ENCODE measurements at places on chromosomes 4 and X.
A peak's percentile ranks its signal among the peaks of the same experiment; 100 is the strongest.

DNA sequence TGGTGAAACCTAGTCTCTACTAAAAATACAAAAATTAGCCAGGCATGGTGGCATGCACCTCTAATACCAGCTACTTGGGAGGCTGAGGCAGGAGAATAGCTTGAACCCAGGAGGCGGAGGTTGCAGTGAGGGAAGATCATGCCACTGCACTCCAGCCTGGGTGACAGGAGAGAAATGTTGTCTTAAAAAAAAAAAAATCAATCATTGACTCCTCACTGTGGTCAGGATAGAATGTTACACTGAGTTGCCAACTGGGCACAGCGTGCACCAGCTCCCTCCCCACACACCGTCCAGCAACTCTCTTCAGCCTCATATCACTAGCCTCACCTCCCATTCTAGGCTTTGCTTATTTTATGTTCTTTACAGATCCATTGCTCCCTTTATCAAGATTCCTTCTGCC, 79.5 kb downstream of the CHRNA9 start:
- no peak for DNase-seq

DNA sequence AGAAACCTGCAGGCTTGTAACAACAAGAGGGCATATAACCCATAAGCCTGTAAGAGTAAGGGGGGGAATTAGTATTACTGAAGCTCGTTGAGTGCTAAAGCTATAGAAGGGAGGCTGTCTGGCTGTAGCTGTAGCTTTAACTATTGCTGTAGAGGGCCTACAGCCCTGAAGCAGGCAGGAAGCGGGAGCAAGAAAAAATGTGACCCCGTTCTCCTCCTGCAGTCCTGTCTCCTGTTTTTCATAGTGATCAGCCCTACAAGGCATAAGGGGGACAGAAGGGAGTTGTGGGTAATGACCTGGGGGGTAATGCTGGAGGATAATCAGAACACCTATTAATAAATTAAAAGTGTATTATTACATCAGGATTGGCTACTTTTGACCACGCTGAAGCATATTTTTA, 206.9 kb upstream of the MAB21L2 start:
- no peak for DNase-seq

- no peak for DNase-seq
These were observed 200.9 kb upstream of the FSTL5 start for GRCh38 chr4:162364651-162365050.

GRCh38 chr4:110008540-110008939, 95.9 kb downstream of the EGF start:
- no peak for DNase-seq

GRCh38 chrX:124679199-124679598, 332.8 kb downstream of the SH2D1A start:
- no peak for DNase-seq

DNA sequence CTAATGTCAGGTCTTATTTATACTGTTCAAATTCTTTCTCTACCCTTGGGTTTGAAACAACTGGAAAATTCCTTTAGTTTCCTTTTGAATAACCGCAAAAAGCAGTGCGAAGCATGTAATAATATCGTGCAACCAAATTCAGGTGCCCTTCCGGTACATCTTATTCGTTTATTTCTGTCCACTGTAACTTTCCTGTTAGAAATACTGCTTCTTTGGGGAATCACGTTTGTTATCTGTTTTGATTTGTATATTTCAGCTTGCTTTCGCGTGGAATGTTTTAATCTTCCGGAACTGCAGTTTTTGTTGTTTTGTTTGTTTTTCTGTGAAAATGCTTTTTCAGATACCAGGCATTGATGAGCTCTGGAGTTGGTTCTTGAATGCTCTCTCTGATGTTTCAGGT, 85.7 kb upstream of the HPRT1 start:
- DNase-seq = no peak

- DNase-seq = no peak
These were observed 186.7 kb downstream of the TENM3 start for GRCh38 chr4:182429896-182430295.

DNA sequence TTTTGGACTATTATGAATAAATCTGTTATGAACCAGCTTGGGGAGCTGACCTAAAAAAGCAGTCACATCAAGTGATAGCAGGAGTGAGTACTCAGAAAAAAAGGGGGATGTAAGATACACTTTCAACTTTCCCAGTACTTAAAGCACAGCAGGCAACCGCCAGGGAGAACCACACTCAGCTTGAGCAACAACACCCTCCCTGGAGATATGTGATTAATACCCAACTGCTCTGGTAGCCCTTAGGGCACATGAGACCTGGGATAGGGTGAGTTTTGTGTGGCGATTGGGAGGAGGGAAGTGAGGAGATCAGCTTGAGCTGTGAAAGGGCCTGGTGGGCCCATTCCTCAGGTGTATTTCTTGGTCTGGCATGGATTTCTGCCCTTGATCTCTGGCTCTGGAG, 220.3 kb upstream of the SFRP2 start:
- DNase-seq = no peak

- no peak for DNase-seq
These were observed 149.2 kb upstream of the RAI2 start for GRCh38 chrX:18010253-18010652.

DNA sequence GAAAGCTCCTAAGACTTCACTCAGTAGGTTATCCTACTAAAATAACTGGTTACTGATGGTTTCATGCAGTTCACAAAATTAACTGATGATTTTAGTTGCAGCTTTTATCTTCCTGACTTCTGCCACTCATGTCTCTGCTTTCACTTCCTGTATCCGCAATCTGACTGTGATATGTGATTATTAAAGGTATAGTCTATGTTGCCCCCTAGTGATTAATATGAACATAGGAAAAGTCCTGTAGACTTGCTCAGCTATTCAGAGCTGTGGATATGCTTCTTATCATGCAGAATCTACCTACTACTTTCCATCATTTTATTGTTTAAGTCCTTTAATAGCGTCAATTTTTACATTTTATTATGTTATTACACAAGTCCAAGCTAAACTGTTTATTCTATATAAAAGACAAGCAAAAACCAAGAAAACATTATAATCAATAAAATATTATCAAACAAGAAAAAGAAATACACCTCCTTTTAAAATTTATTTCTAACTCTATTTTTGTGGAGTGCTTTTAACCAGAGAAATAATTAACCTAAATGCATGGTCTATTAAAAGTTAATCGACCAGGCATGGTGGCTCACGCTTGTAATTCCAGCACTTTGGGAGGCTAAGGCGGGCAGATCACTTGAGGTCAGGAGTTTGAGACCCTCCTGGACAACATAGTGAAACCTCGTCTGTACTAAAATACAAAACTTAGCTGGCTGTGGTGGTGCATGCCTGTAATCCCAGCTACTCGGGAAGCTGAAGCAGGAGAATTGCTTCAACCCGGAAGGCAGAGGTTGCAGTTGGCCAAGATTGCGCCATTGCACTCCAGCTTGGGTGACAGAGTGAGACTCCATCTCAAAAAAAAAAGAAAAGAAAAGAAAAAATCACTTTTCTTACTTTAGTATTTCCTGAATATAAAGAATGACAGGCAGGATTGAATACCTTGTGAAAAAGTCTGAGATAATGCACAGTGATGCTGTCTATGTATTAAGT, 40.4 kb upstream of the TLR2 start:
- no peak for DNase-seq

- DNase-seq = peak; percentile 68
These were observed 9.4 kb downstream of the TMEM187 start for GRCh38 chrX:153981771-153982533.

- no peak for DNase-seq
These were observed 314.9 kb downstream of the ADGRL3 start for GRCh38 chr4:61514991-61515390.

- DNase-seq = no peak
These were observed 25.8 kb upstream of the ARHGAP24 start for GRCh38 chr4:85448906-85449890.

- no peak for DNase-seq
These were observed 110.5 kb upstream of the IGFBP7 start for GRCh38 chr4:57220734-57221133.

DNA sequence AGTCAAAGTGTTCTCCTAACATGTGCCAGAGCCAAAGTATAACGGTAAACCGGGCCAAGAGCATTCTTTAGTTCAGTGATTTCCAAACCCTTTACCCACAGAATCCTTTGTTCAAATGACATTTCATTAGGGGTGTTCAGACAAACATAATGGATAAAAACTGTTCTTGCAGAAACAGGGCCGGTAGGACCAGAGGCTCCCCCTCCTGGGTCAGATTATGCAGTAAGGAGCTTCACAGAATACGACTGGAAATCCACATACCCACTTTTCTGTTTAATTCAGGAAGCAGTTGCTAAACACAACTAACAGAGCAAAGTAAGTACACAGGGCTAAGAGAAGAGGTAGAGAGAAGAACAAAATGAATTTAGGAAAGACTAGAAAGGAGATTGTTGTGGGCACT, 46.6 kb upstream of the TMEM184C start:
- DNase-seq = no peak

GRCh38 chrX:81392396-81392795, 190.5 kb downstream of the SH3BGRL start:
- no peak for DNase-seq

GRCh38 chrX:148784856-148785255, 284.4 kb downstream of the AFF2 start:
- DNase-seq = no peak

DNA sequence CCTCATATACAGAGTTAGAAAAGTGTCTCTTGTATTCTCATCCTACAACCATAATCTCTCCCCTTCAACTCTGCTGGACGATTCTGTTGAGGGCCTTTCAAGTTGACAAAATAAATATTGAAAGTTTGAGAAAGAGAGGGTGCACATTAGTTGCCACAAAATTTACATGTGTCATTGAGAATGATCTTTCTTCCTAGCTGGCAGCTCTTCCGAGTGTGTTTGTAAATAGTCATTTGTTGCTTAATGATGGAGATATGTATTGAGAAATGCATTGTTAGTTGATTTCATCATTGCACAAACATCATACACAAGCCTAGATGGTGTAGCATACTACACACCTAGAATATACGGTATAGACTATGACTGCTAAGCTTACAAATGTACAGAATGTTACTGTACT, 632.8 kb upstream of the AMOT start:
- DNase-seq = no peak

- DNase-seq = no peak
These were observed 45.3 kb upstream of the HELT start for GRCh38 chr4:184972991-184973390.

DNA sequence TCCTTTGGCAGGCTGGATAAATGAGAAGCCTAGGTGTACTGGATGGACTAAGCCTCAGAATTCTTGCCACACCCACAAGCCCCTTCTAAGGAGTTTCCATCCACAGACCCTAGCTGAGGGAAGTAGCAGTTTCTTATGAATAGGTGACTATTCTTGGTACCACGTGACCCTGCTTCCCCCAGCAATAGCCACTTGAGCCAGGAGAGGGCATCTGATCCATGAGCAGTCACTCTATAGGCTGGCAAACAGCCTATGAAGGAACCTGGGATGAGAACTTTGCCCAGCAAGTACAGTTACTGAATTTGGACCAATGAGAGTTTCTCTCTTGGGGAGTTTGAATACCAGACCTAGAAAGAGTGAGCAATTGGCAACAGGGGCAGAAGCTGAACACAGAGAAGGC, 84.0 kb downstream of the RTL9 start:
- no peak for DNase-seq

DNA sequence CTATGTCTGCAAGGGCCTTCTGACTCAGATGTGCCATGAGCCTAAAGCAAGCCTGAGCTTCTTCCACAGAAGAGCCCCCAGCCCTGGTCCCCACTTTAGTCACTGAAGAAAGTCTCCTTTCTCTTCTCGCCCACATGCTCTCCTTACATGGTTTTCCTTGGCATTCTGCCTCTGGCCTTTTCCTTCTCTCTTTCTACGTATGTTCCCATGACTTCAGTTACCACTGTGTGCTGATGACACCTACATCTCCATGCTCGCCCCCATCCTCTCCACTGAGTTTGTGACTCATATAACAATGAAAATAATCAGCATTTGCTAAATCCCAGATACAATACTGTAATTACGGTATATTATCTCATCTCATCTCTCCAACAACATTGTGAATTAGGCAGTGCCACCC, 149.3 kb downstream of the AMMECR1 start:
- DNase-seq = no peak
